ENCODE measurements at places on chromosomes 4 and X. TPM values are rescaled to one million over a fixed set of nuclear protein-coding genes. Genes with fewer than 3 reads are reported as not detected.

GASK1B gene
- total RNA-seq = 132 TPM

SLC25A5 gene
- 153 TPM for total RNA-seq

- no peak overlapping the region for H3K4me3 ChIP-seq
- no peaks in the 10 kb centered on the region for H3K27me3 ChIP-seq
- no peak for DNase-seq
Observed at GRCh38 chr4:19711871-19712270, 539.8 kb upstream of the SLIT2 start.

DNA sequence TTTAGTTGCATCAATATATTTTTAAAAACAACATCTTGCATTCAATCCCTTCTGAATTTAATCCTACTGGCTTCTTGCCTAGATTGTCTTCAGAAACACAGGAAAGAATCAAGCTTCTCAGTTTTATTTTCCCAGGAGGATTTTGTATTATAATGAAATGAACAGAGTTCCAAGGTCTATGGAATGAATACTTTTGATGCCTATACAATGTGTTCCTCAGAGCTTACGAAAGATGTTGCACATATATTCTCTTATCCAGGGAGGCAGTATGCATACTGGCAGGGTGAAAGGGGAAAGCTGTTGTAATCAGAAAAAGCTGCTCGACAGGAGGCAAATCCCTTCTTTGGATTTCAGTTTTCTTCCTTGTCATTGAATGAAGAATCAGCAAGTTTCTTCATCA, 8.8 kb downstream of the TMPRSS11D start:
- no peak overlapping the region for H3K27ac ChIP-seq
- H3K4me3 ChIP-seq = no peak overlapping the region
- H3K4me1 ChIP-seq = no peaks in the 10 kb centered on the region
- DNase-seq = no peak

- no peaks in the 10 kb centered on the region for H3K4me1 ChIP-seq
- DNase-seq = no peak
- no peak overlapping the region for H3K4me3 ChIP-seq
- no peaks in the 10 kb centered on the region for H3K27me3 ChIP-seq
- no peak overlapping the region for H3K27ac ChIP-seq
Observed at GRCh38 chr4:100391863-100392262, 126.0 kb downstream of the EMCN start.

DNA sequence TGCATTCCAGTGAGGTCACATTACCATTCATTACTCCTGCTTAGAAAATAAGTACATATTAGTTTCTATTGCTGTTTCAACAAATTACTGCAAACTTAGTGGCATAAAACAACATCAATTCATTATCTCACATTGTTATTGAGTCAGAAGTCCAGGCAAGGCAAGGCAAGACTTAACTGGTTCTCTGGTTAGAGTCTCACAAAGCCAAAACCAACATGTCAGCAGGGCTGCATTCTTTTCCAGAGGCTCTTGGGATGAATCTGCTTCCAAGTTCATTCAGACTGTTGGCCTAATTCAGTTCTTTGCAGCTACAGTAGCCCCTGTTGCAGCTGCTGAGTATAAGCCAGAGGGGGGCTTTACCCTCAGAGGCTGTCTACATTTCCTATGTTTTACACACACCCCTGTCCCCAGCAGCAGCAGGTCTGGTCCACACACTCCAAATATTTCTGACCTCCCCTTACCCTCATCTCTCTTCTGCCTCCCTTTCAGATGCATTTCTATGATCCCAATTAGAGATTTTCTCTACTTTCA, 892.1 kb upstream of the EPHA5 start:
- no peak overlapping the region for H3K4me3 ChIP-seq
- DNase-seq = no peak
- H3K4me1 ChIP-seq = no peaks in the 10 kb centered on the region
- H3K27me3 ChIP-seq = no peaks in the 10 kb centered on the region

DNA sequence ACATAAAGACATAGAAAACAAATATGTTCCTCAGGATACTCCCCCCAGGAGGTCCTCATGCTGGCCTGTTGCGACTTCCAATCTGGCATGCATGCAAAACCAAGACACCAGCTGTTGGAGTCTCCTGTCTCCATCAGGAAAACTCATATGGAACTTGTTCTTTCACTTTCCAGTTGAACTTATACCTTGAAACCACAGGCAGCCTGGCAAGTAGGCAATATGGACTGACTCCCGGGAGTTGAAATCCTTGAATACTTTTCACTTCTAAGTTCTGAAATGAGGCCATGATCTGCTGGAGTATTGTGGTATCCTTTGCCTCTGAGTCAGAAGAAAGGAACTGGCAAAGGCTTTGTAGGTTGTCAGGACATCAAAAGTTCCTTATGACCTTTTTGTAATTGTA, 444.2 kb downstream of the IDS start:
- no peak overlapping the region for H3K4me3 ChIP-seq
- no peak for DNase-seq
- H3K27ac ChIP-seq = no peak overlapping the region
- H3K27me3 ChIP-seq = no peaks in the 10 kb centered on the region

DNA sequence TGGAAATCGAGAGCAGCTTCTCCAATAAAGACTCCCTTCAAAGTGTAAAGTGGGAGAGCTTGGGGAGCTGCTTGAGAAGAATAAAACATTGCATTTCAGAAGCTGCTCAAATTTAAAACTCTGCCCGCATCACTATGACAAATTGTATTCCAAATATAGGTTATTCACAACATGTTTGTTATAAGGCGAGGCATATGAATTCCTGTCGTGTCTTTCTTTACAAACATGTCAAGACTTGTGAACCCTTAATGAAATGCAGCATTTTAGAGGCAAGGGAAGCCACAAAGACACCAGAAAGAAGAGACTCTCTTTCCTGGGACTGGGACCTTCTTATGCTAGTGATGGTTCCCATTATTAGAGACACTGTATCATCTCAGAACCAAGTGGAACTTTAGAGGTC, 311.2 kb downstream of the DHX15 start:
- H3K36me3 ChIP-seq = no peaks in the 10 kb centered on the region
- no peaks in the 10 kb centered on the region for H3K4me1 ChIP-seq
- no peaks in the 10 kb centered on the region for H3K27me3 ChIP-seq
- H3K27ac ChIP-seq = no peak overlapping the region
- no peak overlapping the region for H3K4me3 ChIP-seq
- DNase-seq = no peak

DNA sequence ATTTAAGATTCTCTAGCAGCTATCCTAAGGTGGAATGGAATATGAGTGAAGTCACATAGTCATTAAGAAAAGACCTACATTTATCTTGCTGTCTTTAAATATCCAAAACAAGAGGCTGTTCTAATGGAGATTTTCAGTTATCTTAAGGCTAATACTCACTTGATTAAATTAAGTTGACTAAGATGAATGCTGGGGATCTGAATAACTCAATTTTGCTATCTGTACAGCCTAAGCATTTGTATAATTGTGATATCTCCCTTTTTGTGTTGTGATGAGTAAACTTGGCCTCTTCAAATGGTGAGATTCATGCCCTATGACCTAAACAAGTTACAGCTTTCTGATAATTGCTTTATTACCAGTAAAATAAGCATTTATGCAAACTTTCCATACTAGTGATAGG, 13.6 kb upstream of the GUCY1A1 start:
- H3K4me1 ChIP-seq = no peaks in the 10 kb centered on the region
- H3K36me3 ChIP-seq = no peaks in the 10 kb centered on the region
- no peaks in the 10 kb centered on the region for H3K27me3 ChIP-seq
- H3K4me3 ChIP-seq = no peak overlapping the region

GRCh38 chr4:13876940-13877339, 249.4 kb upstream of the BOD1L1 start:
- H3K4me1 ChIP-seq = no peaks in the 10 kb centered on the region
- no peak overlapping the region for H3K27ac ChIP-seq
- DNase-seq = no peak
- no peaks in the 10 kb centered on the region for H3K27me3 ChIP-seq
- no peaks in the 10 kb centered on the region for H3K36me3 ChIP-seq
- H3K4me3 ChIP-seq = no peak overlapping the region
